ENCODE measurements at places on chromosomes 11 and 22.
A peak's percentile ranks its signal among the peaks of the same experiment; 100 is the strongest.

GRCh38 chr11:63783925-63784592, 15.5 kb upstream of the ZFTA start:
- no peak for DNase-seq
- H3K27ac ChIP-seq: no peak overlapping the region
- no peaks in the 10 kb centered on the region for H3K36me3 ChIP-seq
- H3K4me1 ChIP-seq: peaks cover 9% of the 10 kb centered on the region

GRCh38 chr22:28027453-28028448, 108.7 kb upstream of the PITPNB start:
- H3K36me3 ChIP-seq: no peaks in the 10 kb centered on the region
- H3K4me3 ChIP-seq: no peak overlapping the region
- no peak overlapping the region for H3K27ac ChIP-seq
- no peak for DNase-seq
- no peaks in the 10 kb centered on the region for H3K4me1 ChIP-seq

- H3K27me3 ChIP-seq: no peaks in the 10 kb centered on the region
- H3K36me3 ChIP-seq: no peaks in the 10 kb centered on the region
- no peak for DNase-seq
- H3K4me3 ChIP-seq: no peak overlapping the region
- H3K4me1 ChIP-seq: no peaks in the 10 kb centered on the region
Observed at GRCh38 chr11:133156986-133157745, 375.1 kb downstream of the OPCML start.

- DNase-seq: no peak
- H3K27ac ChIP-seq: no peak overlapping the region
- H3K4me3 ChIP-seq: no peak overlapping the region
- no peaks in the 10 kb centered on the region for H3K36me3 ChIP-seq
Observed at GRCh38 chr11:120188371-120188770, 22.5 kb upstream of the OAF start.

DNA sequence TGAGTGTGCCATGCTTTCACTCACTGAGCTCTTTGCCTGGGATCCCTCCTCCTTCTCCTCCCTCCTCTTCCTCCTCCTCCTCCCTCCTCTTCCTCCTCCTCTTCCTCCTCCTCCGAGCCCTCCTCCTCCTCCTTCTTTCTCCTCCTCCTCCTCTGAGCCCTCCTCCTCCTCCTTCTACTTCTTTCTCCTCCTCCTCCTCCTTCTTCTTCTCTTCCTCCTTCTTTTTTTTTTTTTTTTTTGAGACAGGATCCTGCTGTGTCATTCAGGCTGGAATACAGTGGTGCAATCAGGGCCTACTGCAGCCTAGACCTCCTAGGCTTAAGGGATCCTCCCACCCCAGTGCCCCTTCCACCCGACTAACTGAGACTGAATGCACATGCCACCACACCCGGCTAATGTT, 62.3 kb downstream of the DEUP1 start:
- H3K4me3 ChIP-seq: no peak overlapping the region
- peaks cover 17% of the 10 kb centered on the region for H3K27me3 ChIP-seq
- no peak overlapping the region for H3K27ac ChIP-seq
- no peak for DNase-seq
- H3K36me3 ChIP-seq: no peaks in the 10 kb centered on the region

DNA sequence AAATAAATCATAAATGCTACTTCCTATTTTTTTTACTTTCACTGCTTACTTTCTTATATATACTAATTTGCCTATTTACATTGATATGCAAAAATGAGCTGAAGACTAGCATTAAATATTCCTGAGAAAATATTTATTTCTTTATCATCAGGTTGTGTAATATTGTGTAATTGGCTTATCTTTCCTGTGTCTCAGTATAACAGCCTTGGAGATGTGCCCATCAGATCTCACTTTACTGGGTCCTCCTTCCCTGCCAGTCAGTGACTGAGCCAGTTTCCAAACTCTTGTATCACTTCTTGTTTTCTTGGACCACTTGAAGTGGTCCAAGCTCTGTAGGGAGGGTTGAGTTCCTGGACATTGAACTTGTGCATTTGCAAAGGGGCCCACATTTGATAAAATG, 900.0 kb downstream of the LUZP2 start:
- no peak for DNase-seq
- H3K4me3 ChIP-seq: no peak overlapping the region
- H3K36me3 ChIP-seq: no peaks in the 10 kb centered on the region
- no peaks in the 10 kb centered on the region for H3K4me1 ChIP-seq
- no peak overlapping the region for H3K27ac ChIP-seq
- no peaks in the 10 kb centered on the region for H3K27me3 ChIP-seq

GRCh38 chr11:130519128-130519932, 70.9 kb downstream of the ADAMTS15 start:
- H3K27me3 ChIP-seq: peaks cover 8% of the 10 kb centered on the region
- DNase-seq: no peak
- H3K4me1 ChIP-seq: no peaks in the 10 kb centered on the region

DNA sequence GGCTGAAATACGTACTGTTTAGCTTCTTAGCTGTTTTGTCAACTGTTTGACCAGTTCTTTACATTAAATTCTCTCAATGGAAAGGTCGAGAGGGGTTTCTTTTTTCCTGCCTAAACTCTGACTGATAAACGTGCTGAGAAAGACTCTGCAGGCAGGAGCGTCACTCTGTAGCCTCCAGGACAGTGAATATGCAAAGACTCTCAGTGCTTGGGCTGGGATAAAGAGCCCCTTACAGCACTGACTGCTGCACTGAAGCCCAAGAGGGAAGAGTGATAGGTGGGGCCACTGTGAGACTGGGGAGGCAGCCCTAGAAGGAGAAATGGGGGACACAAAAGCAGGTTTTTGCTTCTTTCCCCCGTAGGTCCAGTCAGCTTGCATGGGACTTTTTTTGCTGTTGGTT, 213.5 kb downstream of the TENM4 start:
- peaks cover 15% of the 10 kb centered on the region for H3K27me3 ChIP-seq
- no peak for DNase-seq
- H3K36me3 ChIP-seq: no peaks in the 10 kb centered on the region
- no peak overlapping the region for H3K4me3 ChIP-seq
- H3K27ac ChIP-seq: no peak overlapping the region
- H3K4me1 ChIP-seq: no peaks in the 10 kb centered on the region

DNA sequence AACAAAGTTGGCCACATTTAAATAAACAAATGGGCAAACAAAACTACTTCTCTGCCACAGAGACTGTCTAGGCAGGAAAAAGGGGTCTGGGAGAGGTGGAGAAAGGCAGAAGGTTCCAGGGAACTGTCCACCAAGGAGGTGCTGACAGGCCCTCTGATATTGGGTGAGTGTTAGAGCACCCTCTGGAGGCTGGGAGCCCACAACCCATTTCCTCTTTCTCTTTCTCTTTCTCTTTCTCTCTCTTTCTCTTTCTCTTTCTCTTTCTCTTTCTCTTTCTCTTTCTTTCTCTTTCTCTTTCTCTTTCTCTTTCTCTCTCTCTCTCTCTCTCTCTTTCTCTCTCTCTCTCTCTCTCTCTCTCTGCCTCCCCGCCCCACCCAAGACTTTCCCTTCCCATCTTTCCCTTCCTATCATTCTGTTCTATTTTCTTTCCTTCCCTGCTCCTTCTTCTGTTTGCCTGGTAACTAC, 912.8 kb downstream of the DLG2 start:
- peak overlapping the region; percentile 21 for H3K27ac ChIP-seq
- H3K36me3 ChIP-seq: no peaks in the 10 kb centered on the region
- peak; percentile 42 for DNase-seq
- peak overlapping the region; percentile 54 for H3K4me3 ChIP-seq
- H3K27me3 ChIP-seq: no peaks in the 10 kb centered on the region

GRCh38 chr11:125929445-125930075, 16.3 kb upstream of the VSIG10L2 start:
- no peak overlapping the region for H3K27ac ChIP-seq
- DNase-seq: no peak
- H3K36me3 ChIP-seq: no peaks in the 10 kb centered on the region
- peaks cover 22% of the 10 kb centered on the region for H3K27me3 ChIP-seq

DNA sequence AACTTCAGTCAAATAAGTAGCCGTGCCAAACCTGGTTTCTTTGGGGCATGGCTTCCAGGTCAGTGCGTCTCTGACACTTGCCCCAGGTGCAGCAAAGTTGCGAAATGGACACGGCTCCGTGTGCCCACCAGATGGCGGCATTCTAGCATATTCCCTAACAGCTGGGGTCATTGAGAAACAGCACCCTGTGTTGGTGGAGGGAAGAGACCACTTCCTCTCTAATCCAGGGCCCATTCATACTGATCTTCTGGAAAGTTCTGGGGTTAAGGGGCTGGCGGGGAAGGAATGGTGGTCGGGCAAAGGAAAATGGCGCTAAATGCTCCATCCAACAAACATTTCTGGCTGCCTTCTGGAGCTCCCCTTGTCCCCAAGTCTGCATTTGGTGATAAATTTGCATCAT, 141.2 kb upstream of the TIMP3 start:
- no peak overlapping the region for H3K27ac ChIP-seq
- H3K4me1 ChIP-seq: no peaks in the 10 kb centered on the region
- peak; percentile 52 for DNase-seq

- H3K4me3 ChIP-seq: peak within 1 kb of the TSS; percentile 78
- no peaks in the 10 kb centered on the region for H3K36me3 ChIP-seq
- H3K27me3 ChIP-seq: no peaks in the 10 kb centered on the region
- peak within 1 kb of the TSS; percentile 92 for H3K27ac ChIP-seq
- H3K4me1 ChIP-seq: peaks cover 73% of the 10 kb centered on the region
Observed at GRCh38 chr22:24427500-24428164, at the start of gene ADORA2A. Gene ADORA2A (plus strand): TSS chr22:24427599. CDS start chr22:24433405, 5,806 bp downstream.

- DNase-seq: no peak
- H3K4me1 ChIP-seq: no peaks in the 10 kb centered on the region
- peak overlapping the region; percentile 2 for H3K27ac ChIP-seq
Observed at GRCh38 chr11:13487661-13488030, 8.2 kb downstream of the PTH start.

- H3K4me1 ChIP-seq: peaks cover 38% of the 10 kb centered on the region
- DNase-seq: no peak
- peak overlapping the region; percentile 94 for H3K27ac ChIP-seq
- H3K4me3 ChIP-seq: peak overlapping the region; percentile 96
- no peaks in the 10 kb centered on the region for H3K27me3 ChIP-seq
Observed at GRCh38 chr11:59669611-59670009, 773 bp upstream of the PATL1 start.

- H3K27ac ChIP-seq: peak overlapping the region; percentile 19
- H3K4me3 ChIP-seq: peak overlapping the region; percentile 43
- DNase-seq: peak; percentile 38
- peaks cover 1% of the 10 kb centered on the region for H3K36me3 ChIP-seq
- peaks cover 47% of the 10 kb centered on the region for H3K4me1 ChIP-seq
Observed at GRCh38 chr22:43148581-43148980, 2.8 kb upstream of the TSPO start.

DNA sequence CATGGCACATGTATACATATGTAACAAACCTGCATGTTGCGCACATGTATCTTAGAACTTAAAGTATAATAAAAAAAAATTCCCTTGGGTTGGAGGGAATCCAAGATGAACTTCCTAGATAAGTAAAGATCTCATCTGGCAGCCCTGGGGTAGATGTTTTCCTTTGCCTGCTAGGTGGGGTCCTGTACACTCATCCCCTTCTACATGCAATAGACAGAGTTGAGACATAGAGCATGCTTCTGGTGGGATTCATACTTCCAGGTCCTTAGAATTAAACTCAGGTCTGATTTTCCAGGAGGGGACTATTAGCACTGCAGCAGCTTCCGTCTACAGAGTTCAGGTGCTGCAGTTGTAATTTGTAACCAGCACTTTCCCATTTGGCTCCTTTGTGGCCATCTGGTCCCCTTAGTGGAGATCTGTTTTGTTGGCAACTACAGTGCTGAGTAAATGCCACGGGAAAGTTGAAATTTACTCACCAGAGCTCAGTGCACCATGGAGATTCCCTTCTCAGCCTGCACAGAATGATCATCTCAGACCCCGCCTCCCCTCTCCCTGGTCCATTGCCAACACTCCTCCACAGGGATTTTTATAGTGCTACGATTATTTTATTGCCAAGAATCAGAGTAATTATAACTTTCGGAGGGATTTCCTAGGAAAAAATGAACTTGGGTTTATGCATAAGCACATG, 220.1 kb upstream of the E2F8 start:
- DNase-seq: no peak
- no peaks in the 10 kb centered on the region for H3K36me3 ChIP-seq
- no peak overlapping the region for H3K27ac ChIP-seq

DNA sequence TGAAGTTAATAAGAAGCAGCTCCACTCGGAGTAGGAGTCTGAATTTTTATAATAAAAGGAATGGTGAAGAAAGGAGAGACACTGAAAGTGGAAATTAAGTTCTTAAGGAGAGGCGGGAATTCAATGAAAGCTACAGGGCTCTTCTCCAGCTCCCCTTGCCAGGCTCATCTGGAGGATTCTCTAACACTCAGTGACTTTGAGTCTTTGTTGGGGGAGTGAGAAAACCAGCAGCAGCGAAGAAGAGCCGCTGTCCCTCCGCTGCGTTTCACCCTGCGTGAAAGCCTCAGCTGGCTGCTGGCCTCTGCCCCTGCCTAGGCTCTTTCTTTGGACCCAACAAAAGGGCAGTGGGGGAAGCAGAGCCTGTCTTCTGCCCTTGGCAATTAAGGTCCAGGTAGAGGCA, 113.0 kb downstream of the NTM start:
- no peaks in the 10 kb centered on the region for H3K4me1 ChIP-seq
- no peaks in the 10 kb centered on the region for H3K27me3 ChIP-seq
- H3K36me3 ChIP-seq: no peaks in the 10 kb centered on the region
- H3K27ac ChIP-seq: no peak overlapping the region
- no peak for DNase-seq
- H3K4me3 ChIP-seq: no peak overlapping the region

DNA sequence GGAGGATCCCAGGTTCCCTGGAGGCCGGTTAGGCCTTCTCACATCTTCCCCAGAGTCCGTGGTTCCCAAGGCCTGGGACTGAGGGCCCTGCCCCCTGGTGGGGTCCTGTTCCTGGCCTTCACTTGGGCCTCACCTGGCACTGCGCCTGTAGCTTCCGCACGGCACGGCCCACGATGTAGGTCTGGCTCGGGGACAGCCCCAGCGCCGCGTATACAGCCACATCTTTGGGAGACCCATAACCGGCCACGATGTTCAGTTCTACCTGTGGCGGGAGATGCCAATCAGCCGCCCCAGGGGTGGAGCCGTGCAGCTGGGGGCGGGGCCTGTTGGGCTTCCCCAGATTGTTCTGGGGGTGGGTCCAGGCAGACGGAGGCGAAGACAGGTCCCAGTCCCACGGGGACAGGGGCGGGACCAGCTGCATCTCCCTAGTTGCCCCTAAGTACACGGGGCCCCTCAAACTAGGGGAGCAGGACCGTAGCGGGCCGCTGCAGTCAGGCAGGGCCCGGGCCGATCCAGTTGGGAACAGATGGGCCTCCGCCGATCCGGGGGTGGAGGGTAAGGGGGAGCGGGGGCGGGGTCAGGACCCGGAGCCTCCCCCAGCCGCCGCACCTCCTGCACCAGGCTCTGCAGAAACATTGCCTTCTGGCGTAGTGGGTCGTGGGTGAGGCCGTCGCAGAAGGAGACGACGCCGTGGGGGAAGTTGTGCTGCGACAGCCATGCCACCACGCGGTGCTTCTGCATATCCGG, 10.1 kb downstream of the AIP start:
- no peaks in the 10 kb centered on the region for H3K27me3 ChIP-seq
- no peak overlapping the region for H3K27ac ChIP-seq
- no peak overlapping the region for H3K4me3 ChIP-seq
- H3K36me3 ChIP-seq: peaks cover 11% of the 10 kb centered on the region
- no peak for DNase-seq
